ENCODE measurements at places on chromosomes 7 and 10.

DNA sequence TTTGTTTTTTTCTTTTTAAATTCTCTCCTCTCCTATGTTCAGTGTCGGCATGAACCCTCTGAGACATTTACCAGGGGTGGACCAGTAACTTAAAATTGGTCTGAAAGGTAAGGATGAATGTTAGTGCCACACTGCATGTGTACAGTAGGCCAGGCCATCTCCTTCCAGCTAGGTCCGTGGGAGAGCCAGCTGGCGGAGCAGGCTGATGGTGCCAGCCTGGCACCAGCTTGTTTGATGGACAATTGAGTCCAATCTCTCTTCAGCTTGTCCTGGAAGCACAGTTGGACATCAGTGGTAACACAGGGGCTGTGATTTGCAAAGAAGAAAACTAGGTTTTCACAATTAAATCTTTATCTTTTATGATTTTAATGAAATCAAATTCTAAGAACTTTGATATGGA lies 136.5 kb downstream of the CNNM2 start:
- DNase-seq, result no peak

GRCh38 chr10:86876748-86877147 lies 80.7 kb downstream of the MMRN2 start:
- DNase-seq, result no peak

DNA sequence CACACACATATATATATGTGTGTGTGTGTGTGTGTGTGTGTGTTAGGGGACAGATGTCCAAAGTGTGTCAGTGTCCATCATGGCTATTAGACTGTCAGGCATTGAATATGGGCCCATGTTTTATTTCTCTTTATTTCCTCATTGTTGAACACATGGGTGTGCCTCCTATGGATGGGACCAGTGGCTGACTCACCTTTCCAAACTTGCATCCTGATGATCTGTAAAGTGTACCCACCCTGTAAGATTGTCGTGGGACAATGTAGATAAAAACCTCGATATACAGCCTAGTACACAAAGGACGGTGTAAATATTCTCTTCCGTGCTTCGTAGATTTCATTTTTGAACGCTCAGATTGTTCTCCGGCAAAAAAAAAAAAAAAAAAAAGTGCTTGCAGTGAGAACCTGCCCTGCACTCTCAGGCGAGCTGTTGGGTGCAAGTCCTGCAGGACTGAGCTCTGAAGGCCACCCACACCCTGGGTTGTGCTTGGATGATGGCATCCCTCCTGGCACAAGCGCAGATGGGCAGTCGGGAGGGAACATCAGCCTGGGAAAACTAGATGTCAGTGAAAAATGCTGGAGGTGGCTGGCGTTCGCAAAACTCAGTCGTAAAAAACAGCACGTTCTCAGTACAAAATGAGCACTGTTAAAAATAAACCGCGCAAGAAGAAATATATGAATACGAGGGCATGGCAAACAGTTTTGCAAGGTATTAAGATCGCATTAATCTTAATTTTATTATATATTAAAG lies 166.9 kb downstream of the CUX1 start:
- no peak for DNase-seq

GRCh38 chr7:104990983-104991382 lies 23.0 kb upstream of the KMT2E start:
- DNase-seq, result no peak

DNA sequence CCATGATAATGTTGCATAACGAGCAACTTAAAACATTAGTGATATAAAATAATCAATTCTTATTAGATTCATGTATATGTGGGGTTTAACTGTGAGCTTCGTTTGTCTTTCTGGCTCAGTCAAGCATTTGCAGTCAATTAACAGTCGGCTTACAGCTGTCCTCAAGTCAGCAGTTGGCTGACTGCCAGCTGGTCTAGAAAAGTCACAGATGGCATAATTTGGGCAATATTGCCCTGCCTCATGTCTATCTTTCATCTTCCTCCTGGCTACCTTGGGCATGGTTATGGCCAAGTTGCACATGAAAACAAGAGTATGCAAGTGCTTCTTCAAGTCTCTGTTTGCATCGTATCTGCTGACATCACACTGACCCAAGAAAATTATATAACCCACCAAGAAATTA lies 186.1 kb upstream of the ZWINT start:
- no peak for DNase-seq

DNA sequence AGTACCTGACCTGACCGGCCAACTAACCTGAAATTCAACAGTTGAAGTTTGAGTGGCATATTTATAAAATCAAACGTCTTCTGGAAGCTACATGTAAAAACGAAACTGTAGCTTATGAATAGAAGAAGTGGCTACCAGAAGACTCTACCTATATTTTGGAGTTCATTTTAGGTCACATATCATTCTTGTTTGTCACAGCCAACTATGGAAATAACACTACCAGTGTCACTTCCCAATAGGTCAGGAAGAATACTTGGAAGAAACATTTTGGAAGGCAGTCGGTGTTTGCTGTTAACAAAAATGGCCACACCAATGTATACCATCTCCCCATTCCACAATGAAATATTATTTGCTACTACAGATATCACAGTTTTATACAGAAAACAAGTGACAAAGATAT lies 12.6 kb downstream of the TWIST1 start:
- DNase-seq, result no peak
